T-helper 17 cell (primary cell): ENCODE measurements at places on chromosomes 13 and 19. TPM values are rescaled to one million over a fixed set of nuclear protein-coding genes. Genes with fewer than 3 reads are reported as not detected.

The CCL25 gene
- total RNA-seq = not detected

The PRRG2 gene
- 1.3 TPM for total RNA-seq

The CLEC4G gene
- not detected for total RNA-seq

The PGLYRP2 gene
- total RNA-seq = not detected

The ZNF682 gene
- 9.4 TPM for total RNA-seq

The ZNF560 gene
- total RNA-seq = not detected

The CEACAM6 gene
- total RNA-seq = not detected

DNA sequence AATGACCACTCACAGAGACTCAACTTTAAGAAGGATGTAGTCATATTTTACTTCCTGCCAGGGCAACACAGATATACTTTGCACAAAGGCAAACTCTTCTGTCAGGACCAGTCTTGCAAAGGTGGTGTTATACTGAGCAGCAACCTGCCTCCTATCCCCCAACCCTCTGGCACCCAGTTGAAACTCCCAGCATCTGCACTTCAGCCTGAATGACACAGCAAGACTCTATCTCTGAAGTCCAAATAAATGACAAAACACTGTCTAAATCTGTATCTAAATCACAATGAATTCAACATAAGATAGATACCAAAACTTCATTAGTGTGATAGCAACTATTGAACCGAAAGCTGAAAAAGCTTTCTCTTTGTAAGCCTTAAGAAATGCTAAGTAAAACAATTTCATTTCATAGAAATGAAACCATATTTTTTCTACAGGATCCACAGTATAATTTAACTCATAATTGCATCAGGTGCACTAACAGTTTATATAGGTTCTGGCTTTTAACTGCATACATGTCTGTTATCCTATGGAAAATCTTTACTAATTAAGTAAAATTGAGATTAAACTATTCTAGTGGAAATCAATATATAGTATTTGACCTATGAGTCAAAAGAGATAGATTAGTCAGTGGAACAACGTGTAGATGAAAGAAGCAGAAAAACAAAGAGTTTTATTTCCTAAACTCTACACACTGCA, 163.7 kb downstream of the TBC1D4 start:
- DNase-seq = no peak

DNA sequence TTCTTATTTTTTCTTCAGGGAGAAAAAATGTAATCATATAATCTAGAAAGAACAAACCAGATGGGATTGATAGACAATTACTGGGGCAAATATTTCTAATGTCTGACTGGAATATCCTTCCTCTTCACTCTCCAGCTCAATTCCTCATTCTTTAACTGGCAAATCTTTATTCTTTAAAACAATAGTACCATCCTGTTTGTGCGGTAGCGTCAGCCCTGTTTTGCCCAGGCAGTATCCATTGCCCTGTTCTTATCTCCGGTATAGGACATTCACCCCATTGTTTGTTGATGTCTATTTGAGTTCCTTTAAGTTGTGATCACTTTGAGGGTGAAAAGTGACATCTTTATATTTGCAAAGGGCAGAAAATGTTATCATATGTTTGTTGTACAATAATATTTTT, 185.4 kb downstream of the POSTN start:
- no peak for DNase-seq

DNA sequence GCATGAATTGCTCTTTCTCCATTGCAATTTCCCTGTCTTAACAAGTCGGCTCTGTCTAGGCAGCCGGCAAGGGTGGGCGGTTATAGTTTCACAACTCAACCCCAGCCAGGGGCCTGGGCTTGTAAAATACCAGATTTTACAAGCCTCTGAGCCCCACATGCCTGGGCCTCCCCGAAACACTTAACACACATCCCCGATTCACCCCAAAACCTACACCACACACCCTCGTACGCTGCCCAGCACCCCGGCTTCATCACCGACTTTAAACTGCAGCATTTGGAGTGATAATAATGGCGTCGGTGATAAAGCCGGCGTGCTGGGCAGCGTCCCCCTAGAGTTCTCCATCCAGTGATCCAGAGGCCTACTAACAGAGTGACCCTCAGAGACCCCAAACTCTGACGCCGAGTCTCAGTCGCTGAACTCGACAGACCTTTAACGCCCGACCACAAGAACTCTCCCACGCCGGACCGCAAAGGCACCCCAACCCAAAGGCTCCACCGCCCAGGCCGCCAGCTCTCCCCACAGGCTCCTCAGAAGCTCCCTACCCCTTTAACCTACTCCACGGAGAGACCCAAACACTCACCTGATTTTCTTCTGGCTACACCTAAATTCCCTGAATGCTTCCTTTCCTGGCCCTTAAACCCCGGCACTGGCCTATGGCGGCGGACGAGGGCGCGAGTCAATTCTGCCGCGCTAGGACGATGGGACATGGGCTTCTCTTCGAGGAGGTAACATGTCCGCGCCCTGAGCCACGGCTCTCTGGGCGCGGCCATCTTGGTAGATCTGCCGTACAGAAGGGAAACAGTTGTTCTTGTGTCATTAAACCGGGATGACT, at the start of gene ZNF649:
ZNF649 (minus strand) TSS at position 687 of the 835 bp plus-strand sequence. CDS start 4,910 bp downstream, outside the sequence.
- DNase-seq = peak; percentile 54

DNA sequence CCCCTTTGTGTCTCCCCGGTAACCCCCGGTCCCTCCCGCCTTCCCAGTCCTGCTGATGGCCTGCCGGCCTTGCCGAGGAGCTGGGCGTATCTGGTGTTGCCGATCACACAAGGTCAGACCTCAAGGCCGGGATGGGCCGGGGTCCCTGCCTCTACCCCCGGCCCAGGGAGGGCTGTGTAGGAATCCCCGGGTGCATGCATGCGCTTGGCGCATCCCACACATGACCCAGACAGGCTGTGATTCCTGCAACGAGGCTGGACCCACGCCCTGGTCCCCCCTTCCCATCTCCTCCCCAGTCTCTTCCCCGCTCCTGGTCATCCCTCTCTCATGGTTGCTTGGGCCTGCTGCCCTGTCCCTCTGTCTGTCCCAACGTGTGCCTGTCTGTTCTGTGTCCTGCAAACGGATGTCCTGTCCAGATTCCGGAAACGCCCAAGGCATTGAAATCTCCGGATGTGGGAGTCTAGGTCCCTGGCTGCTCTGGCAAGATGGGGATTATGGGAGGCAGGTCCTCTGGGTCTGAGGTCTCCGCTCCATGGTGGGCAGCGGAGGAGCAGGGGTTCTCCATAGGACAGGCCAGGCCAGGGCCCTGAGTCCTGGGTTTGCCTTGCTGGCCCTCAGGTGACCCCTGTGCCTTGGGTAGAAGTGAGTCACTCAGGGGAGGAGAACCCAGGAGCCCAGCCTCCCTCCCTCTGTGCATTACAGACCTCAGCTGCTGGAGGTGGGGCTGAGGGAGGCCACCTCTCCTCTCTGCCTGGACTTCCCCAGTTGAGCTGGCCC, 1.6 kb downstream of the PKN1 start:
- no peak for DNase-seq

DNA sequence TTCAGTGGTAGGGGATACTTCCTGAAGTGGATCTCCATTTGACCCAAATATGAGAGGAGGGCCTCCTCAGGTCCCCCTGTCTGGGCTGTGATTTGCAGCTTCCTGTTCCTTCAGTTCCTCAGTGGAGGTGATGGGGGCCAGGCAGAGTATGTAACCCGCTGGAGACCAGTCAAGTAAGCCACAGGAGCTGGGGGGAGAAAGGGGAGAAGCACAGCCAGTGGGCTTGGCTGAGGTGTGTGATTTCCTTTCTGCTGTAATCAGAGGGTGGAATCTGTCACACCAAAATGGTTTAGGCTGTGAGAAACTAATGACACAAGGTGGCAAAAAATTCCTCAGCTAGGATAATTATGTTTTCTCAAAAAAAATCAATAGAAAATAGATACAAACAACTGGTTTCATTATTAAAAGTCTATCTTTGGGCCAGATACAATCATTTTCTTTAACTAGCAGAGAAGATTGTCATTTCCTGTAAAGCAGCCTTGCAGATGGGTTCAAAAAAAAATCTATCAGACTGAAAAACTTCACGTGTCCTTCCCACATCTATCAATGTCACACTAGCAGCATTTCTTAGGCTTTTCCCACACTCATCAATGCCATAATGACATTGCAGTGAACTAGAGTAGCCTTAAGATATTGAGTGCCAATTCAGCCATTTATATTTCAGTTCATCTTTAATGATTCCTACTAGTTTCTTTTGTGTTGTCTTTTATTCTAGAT, 1660.3 kb downstream of the EFNB2 start:
- DNase-seq = no peak

DNA sequence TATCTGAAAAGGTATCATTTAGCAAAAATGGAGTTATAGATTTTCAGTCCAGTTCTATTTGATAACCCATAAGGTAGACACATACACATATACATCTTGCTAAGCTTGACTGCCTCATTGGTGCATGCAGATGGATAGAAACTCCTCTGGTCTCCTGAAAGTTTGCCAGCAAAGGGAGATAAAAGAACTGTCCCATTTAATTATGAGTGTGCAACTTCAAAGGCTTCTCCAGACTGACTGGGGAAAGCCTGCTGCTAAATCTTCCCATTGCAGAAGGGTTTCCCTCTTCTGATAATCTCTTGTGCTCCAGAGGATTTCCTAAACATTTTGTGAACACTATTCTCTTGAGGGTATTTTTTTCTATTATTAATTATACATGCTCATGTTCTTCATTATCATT, 131.9 kb downstream of the ITGBL1 start:
- no peak for DNase-seq

DNA sequence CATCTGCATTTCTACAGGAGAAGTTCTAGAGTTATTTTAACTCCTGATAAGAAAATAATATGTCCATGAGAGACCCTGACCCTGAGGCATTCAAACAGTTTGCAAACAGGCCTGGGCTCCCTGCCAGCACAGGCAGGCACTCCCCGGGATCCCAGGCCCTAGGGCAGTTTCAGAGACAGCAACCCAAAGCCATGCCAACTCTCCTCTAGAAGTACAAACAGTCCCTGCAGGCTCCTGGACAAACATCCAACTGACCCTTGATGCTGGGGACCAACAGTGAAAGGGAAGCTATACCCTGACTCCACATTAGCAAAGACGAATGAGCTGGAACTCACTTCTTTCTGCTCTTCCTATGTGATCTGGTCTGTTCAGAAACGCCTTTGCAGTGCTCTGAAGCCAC, 44.8 kb downstream of the CCDC70 start:
- DNase-seq = no peak

- DNase-seq = peak; percentile 63
Measured at GRCh38 chr19:12788682-12789097, 2.6 kb upstream of the JUNB start.

- no peak for DNase-seq
Measured at GRCh38 chr13:20174656-20175405, 14.0 kb upstream of the GJA3 start.

DNA sequence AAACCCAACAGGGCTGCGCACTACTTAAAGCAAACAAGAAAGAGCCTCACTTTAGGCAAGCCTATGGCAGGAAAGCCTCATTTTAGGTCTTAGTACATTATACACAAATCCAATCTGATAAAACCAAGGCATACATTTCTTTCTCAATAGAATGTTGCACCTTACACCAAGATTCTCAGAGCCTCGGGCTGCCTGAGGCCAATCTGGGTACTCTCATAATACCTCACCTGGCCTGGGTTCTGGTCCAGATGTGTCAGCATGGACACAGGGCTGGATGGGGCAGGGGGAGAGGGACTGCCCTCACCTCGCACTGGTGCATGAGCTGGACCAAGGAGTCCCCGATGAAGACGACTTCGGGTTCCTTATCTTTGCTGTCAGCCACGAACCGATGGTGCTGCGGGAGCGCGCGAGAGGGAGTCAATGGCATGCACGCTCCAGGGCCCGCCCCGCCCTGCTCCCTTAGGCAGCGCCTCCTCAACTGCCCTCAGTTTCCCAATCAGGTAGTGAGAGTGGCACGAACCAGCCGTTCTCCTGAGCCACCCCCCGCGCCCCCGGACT, at the start of gene PRR19:
PRR19 (plus strand) TSS at position 487 of the 558 bp plus-strand sequence. CDS start 7,453 bp downstream, outside the sequence.
- DNase-seq = no peak

DNA sequence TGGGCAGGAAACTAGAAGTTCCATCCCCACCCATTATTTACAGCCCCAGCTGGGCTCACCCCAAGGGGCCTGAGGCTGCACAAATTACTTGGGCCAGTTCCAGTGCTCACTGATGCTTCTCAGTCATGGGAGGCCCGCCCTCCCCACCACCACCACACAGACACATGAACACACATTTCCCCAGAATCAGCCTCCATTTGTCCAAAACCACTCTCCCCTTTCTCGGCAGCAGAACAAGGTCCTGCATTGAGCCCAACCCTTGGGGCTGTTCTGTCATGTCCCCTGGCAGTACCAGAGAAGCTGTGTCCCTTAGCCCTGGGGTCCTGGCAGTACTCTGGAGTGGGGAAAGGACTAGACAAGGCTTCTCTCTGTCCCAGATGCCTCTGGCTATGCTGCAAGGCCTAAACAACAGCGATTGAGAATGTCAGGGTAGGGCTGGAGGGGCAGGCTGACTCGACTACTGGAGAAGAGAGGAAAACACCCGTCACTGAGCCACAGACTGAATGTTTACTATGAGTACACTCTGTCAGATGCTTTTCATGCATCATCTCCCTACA, 21.8 kb downstream of the SAMD4B start:
- no peak for DNase-seq
